ENCODE measurements at places on chromosomes 11 and 22.

DNA sequence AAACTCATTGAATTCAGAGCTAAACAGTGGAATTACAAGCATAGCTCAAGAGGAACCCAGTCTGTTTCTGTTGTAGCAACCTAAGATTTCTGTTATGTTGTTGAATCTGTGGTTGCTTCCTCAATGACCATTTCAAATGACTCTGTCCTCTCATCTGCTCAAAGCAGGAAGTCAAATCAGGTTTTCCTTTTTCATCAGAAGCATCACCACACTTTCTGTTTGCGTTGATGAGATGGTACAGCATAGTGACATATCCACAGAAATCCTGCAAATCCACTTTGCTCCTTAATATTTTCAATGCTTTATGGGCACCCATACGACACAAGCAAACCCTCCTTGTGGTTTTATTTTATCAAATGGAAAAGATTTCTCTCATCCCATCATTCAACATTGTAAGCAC lies 12.6 kb upstream of the UCP2 start:
- H3K4me3 ChIP-seq, result no peak overlapping the region
- H3K4me1 ChIP-seq, result no peaks in the 10 kb centered on the region
- DNase-seq, result no peak
- H3K27ac ChIP-seq, result no peak overlapping the region

- H3K27me3 ChIP-seq, result no peaks in the 10 kb centered on the region
- no peak overlapping the region for H3K4me3 ChIP-seq
- H3K36me3 ChIP-seq, result no peaks in the 10 kb centered on the region
- no peak for DNase-seq
- H3K4me1 ChIP-seq, result peaks cover 5% of the 10 kb centered on the region
Observed at GRCh38 chr11:8266246-8267241, 2.9 kb upstream of the LMO1 start.

- H3K4me3 ChIP-seq, result no peak overlapping the region
- no peaks in the 10 kb centered on the region for H3K27me3 ChIP-seq
- no peak for DNase-seq
- H3K36me3 ChIP-seq, result no peaks in the 10 kb centered on the region
Observed at GRCh38 chr11:2036863-2037486, 39.3 kb upstream of the H19 start.

DNA sequence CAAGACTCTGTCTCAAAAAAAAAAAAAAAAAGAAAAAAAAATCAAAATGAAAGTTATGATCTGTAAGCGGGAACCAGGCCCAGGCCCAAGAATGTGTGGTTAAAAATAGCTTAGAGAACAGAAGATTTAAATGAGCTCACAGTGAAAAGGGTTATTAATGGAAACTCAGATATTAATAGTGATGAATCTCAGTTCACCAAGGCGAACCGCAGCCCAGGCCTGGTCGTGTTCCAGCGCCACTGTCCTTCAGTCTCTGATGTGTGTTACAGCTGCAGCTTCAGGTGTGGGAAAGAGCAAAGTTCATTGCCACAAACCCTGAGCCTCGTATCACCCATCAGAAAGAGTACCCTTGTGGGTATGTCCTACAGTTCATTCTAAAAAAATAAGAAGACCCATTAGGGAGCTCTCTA lies 107.1 kb downstream of the GAB2 start:
- peaks cover 26% of the 10 kb centered on the region for H3K4me1 ChIP-seq
- peak; percentile 60 for DNase-seq
- H3K27me3 ChIP-seq, result no peaks in the 10 kb centered on the region
- H3K36me3 ChIP-seq, result no peaks in the 10 kb centered on the region
- no peak overlapping the region for H3K4me3 ChIP-seq
- peak overlapping the region; percentile 6 for H3K27ac ChIP-seq

Measured in ovary (tissue), 10 donors.